Right renal cortex interstitium (tissue), 3 donors: ENCODE measurements at places on chromosomes 12 and 14. TPM values are rescaled to one million over a fixed set of nuclear protein-coding genes. Genes with fewer than 3 reads are reported as not detected.

Gene SLC38A4
- polyA plus RNA-seq = 18.2 TPM

Gene BLOC1S1
- polyA plus RNA-seq = 114 TPM

Gene NRXN3
- polyA plus RNA-seq = 5.6 TPM

Gene MSI1
- 15.8 TPM for polyA plus RNA-seq

Gene TAS2R9
- polyA plus RNA-seq = not detected

DNA sequence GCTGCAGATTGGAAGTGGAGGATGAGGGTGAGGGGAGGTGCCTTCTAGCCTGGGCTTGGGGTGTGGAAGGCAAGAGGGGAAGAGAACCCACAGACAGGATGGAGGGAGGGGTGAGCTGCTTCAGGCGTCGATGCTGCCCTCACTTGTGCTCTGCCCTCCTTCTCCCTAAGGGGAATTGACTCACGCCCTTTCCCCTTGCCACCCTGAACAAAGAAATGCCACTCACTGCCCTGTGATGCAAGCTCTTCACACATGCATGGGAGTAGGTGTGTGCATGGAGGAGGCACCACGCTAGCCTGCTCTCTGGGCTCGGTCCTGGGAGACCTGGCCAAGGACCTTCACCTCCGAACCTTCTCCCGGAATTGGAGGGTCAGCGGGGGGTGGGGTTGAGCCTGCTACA is 35.7 kb upstream of the PRMT8 start:
- DNase-seq = no peak

DNA sequence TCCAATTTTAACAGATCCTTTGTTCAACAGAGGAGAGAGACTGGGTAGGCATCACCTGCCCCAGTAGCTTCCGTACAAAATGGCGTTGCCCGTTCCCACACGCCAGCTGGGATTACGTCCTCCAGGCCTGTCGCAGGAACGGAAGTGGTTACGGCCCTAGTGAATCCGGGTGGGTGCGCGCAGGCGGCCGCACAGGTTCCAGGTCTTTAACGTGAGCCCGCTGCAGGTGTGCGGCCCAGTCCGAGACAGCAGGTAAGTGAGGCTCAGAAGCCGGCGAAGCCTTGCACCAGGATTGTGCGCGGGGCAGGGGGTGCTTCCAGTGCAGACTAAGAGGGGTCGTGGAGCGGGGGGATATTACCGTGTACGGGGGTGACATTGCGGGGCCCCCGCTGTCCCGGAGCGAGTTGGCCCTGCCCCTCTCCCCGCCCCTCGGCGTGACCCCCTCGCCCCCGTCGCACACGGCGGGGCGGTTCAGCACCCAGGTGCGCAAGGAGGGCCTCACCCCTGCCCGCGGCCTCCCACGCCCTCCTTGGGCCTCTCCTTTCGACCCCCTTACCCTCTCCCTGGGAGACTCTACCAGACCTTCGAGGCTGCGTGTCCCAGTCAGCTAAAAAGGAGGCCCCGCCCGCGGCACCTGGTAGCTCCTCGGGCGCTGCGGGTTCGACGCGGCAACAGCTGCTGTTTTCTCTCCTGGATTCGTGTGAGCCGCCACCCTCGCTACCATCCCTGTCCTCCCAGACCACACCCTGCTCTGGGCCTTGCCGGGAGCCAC is at the start of gene EXD2:
Gene EXD2, plus strand, starts transcription at position 159 of the 772 bp plus-strand sequence. CDS start 17,973 bp downstream, outside the sequence.
- DNase-seq = peak; percentile 82

- DNase-seq = no peak
Observed at GRCh38 chr14:59925797-59926196, 5.9 kb downstream of the LRRC9 start.

DNA sequence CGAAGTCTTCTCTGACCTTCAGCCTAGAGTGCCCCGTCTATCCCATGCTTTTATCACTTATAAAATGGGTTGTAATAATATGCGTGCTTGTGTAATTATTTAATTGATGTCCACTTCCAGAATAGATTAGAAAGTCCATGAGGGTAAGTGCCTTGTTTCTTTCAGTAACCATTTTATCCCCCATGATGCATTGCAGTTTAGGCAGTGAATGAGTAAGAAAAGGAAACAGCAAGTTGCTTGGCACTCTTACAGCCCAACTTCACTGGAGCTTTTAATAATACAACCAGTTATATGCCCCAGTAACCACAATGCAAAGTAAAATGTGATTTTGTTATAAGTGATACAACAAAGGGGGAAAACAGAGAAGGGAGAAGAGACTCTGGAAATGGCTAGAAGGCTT is 287.3 kb downstream of the MED13L start:
- DNase-seq = no peak

DNA sequence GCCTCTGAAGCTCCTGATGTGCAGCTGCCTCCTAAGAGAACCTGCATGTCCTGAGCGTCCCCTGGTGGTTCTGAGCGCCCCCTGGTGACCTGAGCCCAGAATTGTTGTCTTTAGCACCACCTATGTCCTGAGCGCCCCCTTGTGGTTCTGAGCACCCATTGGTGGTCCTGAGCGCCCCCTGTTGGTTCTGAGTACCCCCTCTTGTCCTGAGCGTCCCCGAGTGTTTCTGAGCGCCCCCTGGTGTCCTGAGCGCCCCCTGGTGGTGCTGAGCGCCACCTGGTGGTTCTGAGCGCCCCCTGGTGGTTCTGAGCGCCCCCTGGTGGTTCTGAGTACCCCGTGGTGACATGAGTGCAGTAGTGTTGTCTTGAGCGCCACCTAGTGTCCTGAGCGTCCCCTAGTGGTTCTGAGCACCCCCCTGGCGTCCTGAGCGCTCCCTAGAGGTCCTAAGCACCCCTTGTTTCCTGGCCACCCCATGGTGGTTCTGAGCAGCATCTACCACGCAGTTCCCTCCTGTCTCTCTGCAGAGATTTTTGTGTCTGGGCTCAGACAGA is 782.5 kb downstream of the TMEM121 start:
- DNase-seq = no peak

DNA sequence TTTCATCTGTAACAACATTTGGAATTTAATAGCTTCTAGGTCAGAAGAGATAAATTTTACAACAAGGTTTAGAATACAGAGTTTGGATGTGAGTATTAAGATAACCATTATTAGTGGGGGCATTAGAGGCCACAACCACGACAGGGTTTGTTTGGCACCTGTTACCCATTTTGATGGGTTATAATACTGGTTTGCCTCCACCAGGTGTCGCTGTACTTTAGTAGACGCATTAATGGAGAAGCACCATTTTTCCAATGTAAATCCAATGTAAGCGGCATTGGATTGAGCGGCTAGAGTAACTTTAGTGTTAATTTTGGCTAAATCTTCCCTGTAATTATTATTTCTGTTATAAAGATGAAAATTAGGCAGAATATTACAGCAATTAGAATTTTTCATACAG is 136.2 kb downstream of the SLCO1B3 start:
- DNase-seq = no peak

DNA sequence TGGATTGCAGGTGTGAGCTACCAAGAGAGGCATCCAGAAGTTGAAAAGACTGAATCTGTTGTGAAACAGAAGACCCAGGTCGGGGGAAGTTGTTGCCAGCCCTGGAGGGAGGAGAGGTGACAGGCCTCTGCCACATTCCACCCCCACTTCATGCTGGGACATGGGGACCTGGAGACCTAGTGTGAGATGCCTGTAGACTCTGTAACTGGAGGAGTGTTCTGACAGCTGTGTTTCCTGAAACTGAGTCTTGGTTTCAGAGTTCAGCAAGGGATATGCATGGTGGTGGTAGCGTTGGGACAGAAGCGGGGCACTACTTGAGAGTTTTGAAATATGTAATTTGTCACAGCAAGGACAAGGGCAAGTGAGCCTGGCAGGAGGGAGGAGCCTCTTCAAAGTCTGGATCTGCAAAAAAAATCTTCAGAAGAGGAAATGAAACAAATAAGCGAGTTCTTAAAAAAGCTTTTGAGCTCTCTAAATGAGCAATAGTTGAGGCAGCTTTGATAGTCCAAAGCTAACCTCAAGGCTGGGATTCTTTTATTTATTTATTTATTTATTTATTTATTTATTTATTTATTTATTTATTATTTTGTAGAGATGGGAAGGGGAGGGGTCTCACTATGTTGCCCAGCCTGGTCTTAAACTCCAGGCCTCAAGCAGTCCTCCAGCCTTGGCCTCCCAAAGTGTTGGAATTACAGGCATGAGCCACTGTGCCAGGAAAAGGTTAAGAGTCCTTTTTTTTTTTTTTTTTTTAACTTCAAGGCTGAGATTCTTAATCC is 58.9 kb upstream of the EEA1 start:
- DNase-seq = no peak

DNA sequence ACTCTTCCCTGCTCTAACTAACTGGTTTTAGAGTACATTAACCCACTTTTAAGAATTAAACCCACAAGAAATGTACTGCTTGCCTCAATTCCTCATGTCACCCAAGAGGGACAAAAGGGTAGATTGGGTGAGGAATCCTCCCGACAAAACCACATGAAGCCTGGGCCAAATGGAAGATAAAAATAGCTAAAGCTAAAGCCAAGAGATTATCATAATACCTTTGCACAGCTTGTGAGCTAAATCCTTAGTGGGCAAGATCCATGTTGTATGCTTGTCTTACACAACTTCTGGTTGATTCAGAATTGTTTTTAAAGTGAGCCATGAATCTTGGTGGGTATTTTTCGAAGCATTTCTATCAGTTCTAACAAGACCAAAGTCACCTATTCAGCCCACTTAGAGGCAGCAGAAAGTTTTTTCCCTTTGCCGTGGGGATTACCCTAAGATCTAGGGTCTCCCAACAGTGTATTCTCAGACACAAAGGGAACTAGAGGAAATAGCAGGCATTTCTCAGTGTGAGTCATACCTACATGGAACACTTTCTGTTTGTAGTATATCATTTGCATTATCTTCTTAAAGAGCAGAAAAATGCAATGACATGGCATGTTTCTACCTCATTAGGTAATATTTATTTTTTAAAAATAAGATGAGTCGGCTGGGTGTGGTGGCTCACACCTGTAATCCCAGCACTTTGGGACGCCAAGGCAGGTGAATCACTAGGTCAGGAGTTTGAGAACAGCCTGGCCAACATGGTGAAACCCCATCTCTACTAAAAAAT is 616.6 kb downstream of the KCNH5 start:
- no peak for DNase-seq

DNA sequence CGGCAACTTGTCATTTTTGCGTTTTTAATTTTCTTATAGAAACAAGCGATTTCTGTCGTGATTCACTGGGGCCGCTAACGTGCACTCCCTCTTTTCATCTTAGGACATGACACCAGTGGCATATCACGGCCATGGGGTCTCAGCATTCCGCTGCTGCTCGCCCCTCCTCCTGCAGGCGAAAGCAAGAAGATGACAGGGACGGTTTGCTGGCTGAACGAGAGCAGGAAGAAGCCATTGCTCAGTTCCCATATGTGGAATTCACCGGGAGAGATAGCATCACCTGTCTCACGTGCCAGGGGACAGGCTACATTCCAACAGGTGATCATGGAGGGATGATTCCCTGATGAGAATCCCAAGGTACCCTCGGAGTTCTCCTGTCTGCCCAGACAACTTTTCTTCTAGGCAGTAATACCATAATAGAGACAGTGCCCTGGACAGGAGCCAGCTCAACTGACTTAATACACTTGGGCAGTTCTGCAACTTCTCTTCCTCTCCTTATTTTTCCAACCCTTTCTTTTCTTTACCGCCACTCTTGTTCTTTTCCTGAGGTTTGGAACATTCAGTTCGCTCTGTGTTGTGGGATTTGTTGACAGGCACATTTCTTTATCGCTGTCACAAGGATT is 821 bp downstream of the TMEM106C start:
- DNase-seq = no peak

DNA sequence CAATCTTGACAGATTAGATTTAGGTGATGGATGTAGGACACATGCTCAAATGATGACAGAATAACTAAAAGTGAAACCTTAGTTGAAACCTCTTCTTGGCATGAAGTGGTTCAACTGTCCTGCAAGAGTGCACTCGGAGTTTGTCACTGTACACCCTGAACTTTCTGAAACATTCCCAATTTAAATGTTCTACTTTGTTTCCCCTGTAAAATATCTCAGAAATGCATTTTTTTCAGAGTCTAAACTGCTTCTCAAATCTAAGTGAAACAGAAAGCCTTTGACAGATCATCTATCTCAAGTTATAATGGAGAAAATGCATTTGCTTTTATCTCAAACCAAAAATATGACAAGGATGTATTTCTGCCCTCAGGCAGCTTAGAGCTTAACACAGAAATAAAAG is 66.0 kb downstream of the BHLHE41 start:
- DNase-seq = no peak

DNA sequence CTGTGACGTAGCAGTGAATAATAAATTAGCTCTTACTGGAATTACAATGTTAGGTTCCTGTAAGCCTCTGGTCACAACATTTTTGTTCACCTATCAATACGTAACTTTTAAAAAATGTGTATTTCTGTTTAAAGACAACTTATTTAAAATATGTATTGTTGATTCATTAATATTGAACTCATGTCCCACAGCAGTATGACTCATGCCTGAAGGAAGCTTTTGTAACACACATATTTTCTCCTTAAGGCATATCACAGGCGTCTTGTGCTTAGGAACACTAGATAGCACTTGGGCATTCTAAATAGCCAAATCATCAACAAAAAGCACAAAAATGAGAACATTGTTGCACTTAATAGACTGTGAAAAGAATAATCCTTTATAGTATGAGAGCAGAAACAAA is 92.5 kb downstream of the GPHN start:
- no peak for DNase-seq

- no peak for DNase-seq
Observed at GRCh38 chr12:3973269-3973884, 100.2 kb upstream of the PARP11 start.

DNA sequence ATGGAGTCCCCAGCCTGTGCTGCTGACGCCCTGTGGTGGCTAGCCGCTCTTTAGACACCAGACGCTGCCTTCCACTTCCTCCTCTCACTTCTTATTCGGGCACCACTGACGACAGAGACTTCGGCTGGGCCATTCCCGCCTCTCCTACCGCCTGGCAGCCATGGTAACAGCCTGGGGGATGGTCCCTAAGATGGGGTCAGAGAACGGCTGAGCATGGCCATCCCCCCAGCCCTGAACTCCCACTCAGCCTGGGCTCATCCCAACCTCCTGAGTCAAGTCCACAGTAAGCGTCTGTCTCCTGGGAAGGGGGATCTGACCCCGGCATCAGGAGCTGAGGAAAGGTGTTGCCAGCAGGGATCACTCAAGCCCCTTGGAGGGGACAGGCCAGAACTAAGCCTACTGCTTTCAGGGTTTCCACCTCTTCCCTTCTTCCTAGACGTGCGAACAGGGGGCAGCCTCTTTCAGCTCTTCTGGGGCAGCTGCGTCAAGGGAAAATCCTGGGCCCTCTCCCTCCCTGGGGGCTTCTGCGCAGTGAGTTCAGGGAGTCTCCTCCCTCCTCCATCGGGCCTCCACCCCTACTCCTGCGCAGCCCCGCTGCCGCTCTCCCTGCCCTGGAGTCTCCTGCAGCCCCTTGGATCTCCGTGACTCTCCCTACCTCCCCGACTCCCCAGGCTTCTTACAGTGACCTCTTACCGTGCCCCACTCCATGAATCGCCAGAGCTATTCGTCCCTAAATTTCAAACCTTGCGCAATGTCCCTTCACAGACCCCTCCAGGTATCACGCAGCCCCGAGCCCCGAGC is 643 bp upstream of the TAMALIN start:
- no peak for DNase-seq

- DNase-seq = no peak
Observed at GRCh38 chr12:26032290-26032689, 73.8 kb downstream of the RASSF8 start.

GRCh38 chr12:114275086-114275485 is 130.9 kb downstream of the TBX5 start:
- DNase-seq = no peak
